ENCODE measurements at places on chromosomes 2 and 18.

DNA sequence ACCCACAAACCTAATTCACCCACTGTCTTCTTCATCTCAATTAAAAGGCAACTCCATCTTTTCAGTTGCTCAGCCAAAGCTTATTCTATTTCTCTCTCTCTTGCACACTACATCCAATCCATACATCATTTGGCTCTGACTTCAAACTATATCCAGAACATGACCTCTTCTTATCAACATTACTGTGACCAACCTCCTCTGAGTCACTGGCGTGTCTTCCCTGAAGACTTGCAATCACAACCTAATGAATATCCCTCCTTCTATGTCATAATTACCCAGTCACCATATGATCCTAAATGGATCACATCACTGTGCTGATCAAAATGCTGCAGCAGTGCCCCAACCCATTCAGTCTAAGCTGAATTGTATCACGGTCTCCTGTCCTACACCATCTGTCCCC, 22.6 kb upstream of the SULT1C3 start:
- DNase-seq: no peak

DNA sequence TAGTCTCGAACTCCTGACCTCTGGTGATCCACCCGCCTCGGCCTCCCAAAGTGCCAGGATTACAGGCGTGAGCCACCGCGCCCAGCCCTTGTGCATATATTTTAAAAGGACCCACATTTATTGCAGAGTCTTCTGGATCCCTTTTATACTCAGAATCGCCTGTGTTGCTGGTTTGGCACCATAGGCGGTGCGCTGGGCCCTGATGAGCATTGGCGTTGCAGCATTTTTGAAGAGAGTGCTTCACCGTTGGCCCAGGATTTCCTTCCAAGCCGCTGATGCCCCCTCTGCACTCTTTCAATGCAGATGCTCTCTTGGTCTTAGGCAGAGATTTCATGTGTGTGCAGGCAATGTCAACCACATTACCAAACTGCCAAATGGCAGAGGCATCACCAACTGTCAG, 13.5 kb upstream of the TFCP2L1 start:
- DNase-seq: no peak

- DNase-seq: no peak
Observed at GRCh38 chr2:149611100-149611820, 23.7 kb upstream of the MMADHC start.

DNA sequence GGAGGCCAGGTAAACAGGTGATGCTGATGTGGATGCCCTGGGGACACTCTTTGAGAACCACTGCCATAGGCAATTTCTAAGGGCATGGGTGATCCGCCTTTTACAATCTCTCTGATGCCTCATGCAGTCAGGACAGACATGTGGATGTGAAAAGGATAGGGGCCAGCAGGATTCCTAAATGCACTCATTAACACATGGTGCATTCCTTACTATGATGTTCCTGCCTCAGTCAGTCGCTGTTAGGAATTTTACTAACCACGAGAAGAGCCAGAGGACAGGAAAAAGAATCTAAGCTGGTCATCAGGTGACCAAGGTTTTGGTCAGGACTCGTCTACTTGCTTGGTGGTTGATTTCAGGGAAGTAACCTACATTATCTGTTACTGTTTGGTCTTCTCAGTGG, 191.0 kb downstream of the ARL4C start:
- no peak for DNase-seq

- DNase-seq: no peak
Observed at GRCh38 chr18:21110713-21111345, 784 bp downstream of the ROCK1 start.

GRCh38 chr2:52269696-52270485, 1238.0 kb upstream of the NRXN1 start:
- no peak for DNase-seq

DNA sequence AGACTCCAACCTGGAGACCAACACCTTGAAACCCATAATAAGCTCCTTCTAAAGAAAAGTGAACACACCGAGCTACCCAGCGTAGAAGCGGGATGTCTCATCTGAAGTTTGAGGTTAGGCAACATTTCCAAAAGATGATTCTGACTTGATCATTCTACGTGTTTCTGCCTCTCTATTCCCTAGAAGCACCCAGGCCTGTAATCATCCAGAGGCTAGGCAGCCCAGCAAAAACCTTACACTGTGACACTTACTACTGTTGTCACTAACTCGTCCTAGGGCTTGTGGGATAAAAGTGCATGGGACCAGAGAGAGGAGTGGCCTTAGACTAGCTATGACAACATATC, 1.4 kb downstream of the ZBTB14 start:
- no peak for DNase-seq

DNA sequence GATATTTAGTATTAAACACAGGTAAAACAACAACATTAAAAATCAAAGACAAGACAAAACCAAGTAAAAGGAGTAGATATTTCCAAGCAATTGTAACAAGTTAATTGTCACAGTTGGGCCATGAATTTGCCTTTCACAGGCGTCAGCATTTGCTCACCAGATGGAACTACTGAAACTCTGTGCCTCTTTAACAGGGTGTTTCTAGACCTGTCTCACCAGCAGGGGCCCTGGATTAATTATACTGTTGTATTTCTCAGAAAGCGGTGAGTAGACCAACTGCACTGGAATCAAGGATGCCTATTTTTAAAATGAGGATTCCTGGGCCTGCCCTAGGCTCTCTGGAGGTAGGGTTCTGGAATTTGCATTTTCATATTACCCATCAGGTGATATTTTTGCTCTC, 92.6 kb downstream of the UPP2 start:
- no peak for DNase-seq

DNA sequence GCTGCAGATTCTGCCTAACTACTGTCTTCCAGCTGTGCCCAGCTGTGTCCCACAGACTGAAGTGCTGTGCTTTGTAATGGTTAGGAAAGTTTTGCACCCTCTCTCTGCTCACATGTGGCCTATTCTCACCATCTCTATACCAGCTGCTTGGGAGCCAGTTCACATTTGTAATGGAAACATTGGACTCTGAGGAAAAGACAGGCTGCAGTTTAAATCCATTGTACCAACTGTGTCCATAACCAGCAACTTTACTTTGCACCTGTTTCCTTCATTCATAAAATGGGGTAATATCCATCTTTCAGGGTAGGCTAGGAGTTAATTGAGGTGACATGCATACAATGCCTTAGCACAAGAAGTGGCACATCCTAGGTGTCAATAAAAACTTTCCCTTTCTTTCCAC, 344.0 kb downstream of the TNS1 start:
- DNase-seq: no peak

DNA sequence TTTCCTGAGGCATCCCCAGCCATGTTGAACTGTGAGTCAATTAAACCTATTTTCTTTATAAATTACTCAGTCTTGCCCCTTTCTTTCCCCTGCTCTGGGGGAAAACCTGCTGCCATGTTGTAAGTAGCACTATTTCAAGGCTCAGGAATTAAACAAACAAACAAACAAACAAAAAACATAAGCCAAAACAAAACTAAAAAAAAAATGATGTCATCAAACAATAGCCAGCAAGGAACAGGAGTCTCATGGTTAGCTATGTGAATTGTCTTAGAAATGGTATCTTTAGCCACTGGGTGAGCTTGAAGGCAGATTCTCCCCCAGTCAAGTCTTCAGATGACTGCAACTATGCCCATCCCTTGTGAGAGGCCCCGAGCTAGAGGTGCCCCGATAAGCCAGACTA, 823.4 kb upstream of the ZEB2 start:
- DNase-seq: no peak

- DNase-seq: no peak
Observed at GRCh38 chr2:41847744-41848441, 199.9 kb upstream of the PKDCC start.

- DNase-seq: no peak
Observed at GRCh38 chr2:99836690-99837605, 305.4 kb downstream of the AFF3 start.

- no peak for DNase-seq
Observed at GRCh38 chr2:47172156-47172921, 17.2 kb upstream of the STPG4 start.

DNA sequence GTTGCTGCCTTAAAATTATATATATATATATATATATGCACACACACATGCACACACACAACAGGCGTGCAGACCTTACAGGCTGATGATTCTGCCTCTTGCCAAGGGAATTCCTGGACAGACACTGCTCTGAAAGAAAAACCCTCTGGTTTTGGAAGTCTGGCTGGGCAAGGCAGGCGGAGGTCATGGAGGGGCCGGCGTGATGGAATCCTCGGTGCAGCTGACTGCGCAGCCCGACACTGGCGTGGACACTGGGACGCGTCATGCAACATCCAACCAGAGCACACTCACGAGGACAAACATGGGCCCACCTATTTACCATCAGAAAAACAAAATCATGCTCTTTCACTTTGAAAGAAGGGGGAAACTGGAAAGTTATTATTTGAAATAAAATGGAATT, 235.3 kb downstream of the ZNF516 start:
- DNase-seq: no peak

- no peak for DNase-seq
Observed at GRCh38 chr2:55301277-55301676, 32.2 kb upstream of the MTIF2 start.

DNA sequence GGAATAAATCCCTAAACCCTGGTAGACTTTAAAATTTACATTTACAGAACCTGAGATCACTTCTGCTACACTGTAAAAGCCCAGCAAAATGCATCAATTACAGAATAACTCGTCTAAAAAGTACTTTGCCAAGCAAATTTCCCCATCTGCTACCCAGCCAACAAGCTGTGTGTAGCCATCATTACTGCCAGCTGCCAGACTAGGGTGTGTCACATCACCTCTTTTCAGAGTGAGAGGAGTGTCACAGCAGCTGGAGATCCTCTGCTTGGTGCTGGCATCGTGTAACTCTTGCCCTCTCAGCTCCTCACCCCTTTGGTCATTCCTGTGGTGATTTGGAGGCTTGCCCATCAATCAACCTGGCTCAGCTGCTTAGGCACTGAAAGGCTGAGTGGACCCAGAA, 340.4 kb upstream of the MMADHC start:
- DNase-seq: no peak

DNA sequence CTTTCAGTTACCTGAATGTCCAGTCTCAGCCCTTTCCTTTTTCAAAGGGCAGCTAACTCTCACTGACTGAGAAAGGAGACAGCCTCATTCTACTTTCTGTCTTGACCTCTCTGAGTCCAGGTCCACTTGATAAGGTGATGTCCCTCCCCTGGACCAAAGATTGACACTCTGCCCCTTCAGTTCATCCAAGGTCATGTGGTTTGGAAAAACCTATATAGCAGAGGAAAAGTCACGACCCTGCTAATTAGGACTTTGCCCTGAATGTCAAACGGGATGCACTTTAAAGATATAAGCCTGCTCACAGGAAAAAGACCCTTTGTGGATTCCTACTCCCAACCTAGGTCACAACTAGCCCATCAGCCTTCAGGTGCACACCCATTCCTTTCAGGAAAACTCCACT, 208.3 kb downstream of the AGPS start:
- DNase-seq: no peak

GRCh38 chr2:98763209-98763951, 32.4 kb upstream of the MGAT4A start:
- no peak for DNase-seq

DNA sequence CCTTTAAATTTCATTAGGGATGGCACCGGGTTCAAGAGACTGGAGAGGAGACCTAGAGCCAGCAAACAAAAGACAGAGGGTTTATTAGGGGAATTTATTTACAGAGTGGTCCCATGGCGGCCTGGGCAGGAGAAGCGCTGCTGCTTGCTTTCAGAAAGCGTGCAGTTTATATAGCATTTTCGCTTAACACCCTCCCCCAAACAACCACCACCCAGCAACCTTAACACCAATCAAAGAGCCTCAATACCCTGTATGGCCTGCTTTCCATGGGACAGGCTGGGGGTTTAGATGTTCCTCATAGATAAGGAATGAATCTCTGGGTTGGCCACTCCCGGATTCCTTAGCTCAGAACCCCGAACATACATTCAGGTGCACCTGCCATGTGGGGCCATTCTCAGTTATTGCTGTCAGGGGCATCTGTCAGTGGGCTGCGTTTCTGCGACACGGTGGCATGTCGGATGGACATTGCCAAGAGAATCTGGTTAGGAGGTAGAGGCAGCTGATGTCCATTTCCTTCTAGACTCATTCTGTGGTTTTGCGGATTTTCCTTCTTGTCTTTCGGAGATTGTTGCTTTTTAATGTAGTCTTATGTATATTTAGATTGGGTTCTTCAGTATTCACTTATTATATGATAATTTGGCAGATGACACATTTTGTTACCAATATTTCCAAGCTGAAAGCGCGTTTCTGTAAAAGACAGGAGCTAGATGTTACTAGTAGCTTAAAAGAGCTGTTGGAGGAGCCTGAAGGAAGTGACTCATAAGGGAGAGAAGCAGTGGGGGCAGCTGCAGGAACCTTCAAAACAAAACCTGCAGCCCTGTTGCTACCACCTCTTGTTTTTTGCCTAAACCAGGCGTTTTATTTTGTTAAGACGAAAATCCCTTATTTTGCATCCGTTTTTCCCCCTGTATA, 7.2 kb downstream of the AGAP1 start:
- DNase-seq: no peak
